ENCODE measurements at places on chromosomes 11 and 22.
A peak's percentile ranks its signal among the peaks of the same experiment; 100 is the strongest.

- DNase-seq = no peak
Measured at GRCh38 chr22:40204321-40205116, 26.8 kb downstream of the TNRC6B start.

- no peak for DNase-seq
Measured at GRCh38 chr11:33376331-33377310, 119.4 kb downstream of the HIPK3 start.

GRCh38 chr11:129639300-129639699 is 176.3 kb upstream of the TMEM45B start:
- no peak for DNase-seq

- no peak for DNase-seq
Measured at GRCh38 chr22:19761725-19762567, 1.4 kb downstream of the TBX1 start.

- no peak for DNase-seq
Measured at GRCh38 chr11:112348480-112349029, 87.9 kb upstream of the PLET1 start.

- DNase-seq = no peak
Measured at GRCh38 chr11:132032555-132032954, 662.1 kb downstream of the NTM start.

DNA sequence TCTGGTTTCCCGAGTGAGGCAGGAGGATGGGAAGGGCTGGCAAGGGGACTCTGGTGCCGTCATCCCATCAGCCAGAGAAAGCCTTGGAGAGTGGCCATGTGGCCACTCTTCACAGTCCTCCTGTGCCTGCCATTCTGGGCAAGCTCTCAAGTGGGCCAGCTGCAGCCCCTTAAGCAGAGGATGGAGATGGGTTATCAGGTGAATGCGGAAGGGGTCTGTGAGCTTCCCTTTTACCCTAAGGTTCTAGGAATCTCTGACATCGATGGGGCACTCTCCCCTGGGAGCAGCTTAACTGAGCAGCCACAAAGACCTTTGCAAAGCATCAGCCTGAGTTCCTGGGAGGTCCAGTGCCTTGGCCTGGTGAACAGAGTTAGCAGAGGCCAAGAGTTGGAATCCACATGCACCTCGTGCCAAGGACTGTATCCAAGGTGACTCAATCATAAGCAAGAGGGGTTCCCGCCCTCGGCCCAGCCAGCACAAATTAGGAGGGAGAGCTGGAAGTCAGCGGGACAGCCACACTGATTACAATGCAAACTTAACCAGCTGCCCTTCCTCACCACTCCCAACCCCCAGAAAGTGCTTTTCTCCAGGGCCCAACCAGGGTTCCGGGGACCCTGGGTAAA is 193.6 kb downstream of the BUD13 start:
- no peak for DNase-seq

DNA sequence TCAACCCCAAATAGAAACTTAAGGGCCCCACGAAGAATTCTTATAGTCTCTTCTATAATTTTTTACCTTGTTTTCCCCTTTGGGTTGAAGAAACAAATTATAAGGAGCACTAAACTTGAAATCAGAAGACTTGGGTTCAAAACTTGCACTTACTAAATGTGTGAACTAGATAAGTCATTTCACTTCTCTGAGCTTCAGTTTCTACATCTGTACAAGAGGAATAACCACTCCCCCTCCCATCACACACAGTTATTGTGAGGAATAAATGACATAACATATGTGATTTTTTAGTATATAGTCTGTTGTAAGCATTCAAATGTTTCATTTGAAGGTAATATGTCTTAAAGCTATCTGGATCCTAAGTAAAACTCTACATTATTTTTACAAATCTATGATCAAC is 78.8 kb downstream of the LIF start:
- no peak for DNase-seq

DNA sequence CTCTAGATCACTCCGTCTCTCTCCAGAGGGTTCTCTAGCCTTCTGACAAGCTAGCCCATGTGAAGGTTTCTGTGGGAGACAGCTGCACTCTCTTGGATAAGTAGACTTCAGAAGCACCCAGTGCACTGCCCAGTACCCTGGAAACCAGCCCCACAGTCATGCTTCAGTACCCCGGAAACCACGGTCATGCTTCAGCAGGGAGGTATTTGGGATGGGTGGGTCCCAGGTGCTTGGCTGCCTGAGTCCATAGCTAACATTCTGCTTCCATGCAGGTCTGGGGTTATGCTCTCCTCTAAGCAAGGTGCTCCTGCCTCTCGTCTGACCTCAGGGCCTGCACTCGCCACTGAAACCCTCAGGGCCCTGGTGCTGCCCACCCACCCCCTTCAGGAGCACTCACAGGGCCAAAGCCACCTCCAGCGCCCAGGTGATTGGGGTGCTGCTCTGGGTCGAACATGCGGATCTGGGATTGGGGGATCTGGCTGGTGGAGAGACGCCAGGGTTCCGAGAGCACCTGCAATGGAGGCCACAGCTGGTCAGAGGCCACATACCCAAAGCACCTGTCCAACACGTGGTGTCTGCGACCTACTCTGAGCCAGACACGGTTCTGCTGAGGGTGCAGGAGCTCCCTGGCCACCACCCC is 7.3 kb upstream of the SYCE3 start:
- no peak for DNase-seq

DNA sequence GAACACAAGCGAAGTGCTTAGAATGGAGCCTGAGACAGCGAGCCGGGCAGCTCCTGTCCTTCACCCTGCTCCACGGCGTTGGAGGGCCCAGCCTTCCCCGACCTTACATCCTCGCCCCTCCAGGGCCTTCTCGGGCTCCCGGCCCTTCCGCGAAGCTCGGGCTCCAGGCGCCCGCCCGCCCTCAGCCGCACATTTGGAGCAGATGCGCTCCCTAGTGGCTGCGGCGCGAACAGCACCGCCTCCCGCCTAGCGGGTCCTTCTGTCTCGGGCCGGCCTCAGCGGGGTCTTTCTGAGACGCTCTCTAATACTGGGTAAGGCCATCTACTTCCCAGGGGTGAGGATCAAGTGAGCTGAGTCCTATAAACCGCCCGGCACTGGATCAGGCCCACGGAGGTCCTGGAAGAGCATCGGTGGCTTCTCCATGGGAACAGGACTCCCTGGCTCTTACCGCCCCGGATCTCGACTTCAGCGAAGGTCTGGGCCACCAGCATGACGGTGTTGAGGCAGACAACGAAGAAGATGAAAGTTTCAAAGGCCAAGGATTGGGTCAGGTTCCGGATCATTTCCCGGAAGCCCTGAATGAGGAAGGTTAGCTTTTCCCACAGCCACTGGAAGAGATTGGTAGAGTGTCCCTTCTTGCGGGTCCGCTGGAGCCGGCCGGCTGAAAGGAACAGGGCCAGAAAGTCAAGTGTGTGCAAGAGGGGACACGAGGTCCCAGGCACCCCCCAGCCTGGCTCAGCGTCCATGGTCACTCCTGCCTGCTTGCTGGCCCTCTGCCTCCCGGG is 3.7 kb downstream of the CATSPER1 start:
- peak; percentile 77 for DNase-seq

DNA sequence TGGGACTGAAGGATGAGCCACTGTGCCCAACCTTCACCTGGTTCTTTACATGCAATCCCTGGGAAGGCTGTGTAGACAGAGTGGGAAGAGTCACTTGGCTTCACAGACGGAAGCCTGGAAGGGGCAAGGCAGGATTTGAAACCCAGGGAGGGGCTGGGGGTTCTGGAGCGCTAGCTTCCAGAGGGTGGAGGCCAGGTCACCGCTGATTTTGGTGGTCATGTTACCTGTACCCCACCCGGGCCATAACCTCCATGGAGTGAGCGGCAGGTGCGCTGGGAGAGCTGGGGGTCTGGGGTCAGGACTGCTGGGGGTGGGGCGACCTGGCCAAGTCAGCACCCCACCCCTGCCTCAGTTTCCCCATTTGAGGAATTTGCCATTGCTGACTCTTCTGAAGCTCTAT is 38.3 kb downstream of the PDGFB start:
- DNase-seq = no peak

DNA sequence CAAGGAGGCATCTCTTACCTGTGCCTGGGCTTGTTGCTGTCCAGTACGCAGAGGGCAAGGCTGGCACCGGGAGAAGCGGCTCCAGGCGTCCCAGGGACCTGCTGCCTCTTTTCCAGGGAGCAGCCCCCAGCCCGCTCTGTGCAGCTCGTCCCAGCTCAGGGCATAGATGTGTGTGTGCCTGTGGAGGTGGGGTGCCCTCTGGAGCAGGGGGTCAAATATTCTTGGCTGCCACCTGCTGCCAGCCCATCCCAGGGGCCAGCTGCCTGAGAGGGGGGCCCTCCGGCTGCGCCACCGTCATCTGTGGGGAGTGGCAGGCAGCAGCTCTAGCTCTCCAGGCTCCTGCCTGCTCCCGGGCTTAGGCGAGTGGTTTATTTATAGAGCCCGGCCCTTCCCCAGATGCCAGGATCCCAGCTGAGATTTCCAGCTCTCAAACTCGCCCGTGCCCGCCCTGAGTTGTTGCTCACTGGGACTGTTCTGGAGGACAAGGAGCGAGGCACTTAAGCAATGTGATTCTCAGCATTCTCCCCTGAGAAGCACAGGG is 87.5 kb downstream of the RTL6 start:
- DNase-seq = no peak

DNA sequence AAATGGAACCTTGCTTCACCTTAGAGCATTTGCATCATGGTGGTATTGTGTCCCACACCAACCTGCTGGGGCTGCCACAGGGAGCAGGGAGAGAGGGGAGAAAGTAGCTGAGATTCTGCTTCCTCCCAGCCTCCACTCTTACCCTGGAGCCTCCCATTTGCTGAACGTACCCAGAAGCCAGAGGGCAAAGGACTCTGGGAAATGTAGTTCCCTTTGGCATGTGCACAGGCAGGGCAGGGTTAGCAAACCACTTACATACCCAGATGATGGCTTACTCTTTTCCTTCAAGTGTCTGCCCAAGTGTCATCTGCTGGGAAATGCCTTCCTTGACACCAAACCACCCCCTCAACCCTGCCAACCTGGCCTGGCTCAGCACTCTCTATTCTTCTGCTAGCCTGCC is 16.9 kb downstream of the SMIM38 start:
- DNase-seq = no peak

DNA sequence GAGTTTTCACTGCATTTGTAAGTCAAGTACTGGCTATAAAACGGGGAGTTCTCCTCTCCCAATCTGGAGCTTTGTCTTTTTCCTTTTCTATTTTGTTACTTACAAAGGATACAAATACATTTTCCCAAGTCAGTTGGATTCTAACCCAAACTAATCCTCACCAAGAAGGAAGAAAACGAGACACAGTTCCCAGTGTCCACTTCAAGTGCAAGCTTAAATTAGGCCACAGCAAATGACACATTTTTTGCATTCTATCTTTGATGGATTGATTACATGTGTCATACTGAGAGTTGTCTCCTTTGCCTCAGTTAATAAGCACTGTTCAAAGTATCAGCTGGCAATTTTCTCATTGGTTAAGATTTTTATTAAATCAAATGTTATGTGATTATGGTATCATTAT is 296.7 kb upstream of the ANO5 start:
- no peak for DNase-seq

- no peak for DNase-seq
Measured at GRCh38 chr11:85180528-85180927, 446.6 kb downstream of the DLG2 start.

DNA sequence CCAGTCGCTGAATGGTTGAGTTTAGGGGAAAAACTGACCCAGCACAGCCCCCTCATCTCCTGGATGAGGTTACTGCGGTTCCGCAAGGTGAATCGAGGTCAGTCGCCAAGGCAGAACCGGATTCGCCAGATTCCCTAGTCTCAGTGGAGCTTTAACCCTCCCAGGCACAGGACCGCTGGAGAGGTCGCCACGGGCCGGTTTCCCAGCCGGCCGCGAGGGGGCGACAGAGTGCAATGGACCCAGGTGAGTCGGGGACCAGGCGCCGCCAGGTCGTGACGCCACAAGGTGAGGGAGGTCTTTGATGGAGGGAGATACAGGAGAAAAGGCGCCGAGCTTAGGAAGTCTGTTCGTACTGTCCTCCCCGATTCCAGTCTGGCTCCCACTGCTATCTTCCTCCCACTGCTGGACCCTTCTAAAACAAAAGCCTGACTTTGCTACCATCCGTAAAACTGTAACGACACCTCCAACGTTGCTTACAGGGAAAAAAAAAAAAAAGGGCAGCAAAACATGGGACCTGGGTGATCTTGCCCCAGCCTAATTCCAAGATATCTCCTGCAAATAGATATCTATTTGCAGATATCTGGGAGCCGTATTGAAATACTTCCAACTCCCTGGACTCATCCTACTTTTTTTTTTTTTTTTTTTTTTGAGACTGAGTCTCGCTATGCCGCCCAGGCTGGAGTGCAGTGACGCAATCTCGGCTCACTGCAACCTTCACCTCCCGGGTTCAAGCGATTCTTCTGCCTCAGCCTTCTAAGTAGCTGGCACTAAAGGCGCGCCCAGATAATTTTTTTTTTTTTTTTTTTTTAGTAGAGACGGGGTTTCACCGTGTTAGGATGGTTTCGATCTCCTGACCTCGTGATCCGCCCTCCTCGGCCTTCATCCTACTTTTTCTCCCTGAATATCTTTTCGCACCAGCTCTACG is 1.4 kb upstream of the GGA1 start:
- DNase-seq = peak; percentile 80

- no peak for DNase-seq
Measured at GRCh38 chr22:19782533-19782932, 22.0 kb downstream of the TBX1 start.

DNA sequence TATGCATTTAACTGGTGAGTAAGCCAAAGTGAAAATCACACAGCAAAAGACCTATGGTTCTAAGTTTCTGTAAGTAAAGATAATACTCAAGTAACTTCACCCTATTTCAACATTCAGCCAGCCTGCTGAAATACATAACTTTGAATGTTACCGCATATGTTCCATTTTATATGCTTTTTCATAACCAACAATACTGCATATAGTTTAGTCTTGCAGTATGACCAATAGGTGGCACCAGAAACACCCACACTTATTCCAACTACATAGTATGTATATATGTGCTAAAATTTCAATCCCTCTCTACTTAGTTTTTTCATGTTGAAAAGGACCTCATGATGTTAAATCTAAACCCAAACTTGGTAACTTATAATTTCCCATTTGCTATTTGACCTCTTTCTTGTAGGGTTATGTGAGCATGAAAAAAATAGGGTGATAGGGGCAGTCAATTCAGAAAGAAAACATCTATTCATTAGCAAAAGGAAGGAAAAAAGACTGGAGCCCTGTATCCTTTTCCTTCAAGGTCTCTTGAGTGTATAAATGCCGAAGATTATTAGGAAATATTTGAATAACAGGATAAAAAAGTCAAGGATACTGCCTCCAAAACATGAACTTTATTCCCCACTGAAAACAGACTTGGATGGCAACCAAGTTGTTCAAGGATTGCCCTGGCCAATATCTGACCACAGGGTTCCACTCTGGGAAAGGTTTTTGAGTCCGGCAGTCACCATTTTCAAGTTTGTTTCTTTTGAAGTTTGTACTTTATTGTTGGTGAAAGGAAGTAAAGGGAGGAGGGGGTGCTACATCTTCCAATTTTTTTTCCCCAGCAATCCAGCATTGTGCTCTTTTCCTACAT is 23.8 kb upstream of the FZD4 start:
- peak; percentile 41 for DNase-seq

GRCh38 chr11:29008481-29008880 is 900.3 kb downstream of the METTL15 start:
- no peak for DNase-seq

- no peak for DNase-seq
Measured at GRCh38 chr11:110829873-110830272, 117.6 kb upstream of the ARHGAP20 start.

GRCh38 chr22:39475337-39475736 is 18.5 kb downstream of the MGAT3 start:
- DNase-seq = no peak
